Naive B cell (primary cell): ENCODE measurements at places on chromosomes 7 and 10.
A peak's percentile ranks its signal among the peaks of the same experiment; 100 is the strongest.

- no peaks in the 10 kb centered on the region for H3K4me1 ChIP-seq
- H3K27ac ChIP-seq = no peak overlapping the region
- no peak overlapping the region for H3K4me3 ChIP-seq
- no peaks in the 10 kb centered on the region for H3K27me3 ChIP-seq
- no peak for DNase-seq
Observed at GRCh38 chr10:99676426-99676825, 17.1 kb downstream of the ENTPD7 start.

- no peak overlapping the region for H3K27ac ChIP-seq
- DNase-seq = no peak
- no peaks in the 10 kb centered on the region for H3K36me3 ChIP-seq
- H3K4me3 ChIP-seq = no peak overlapping the region
- H3K4me1 ChIP-seq = peaks cover under 1% of the 10 kb centered on the region
- peaks cover 3% of the 10 kb centered on the region for H3K27me3 ChIP-seq
Observed at GRCh38 chr10:13722747-13723653, 136.2 kb downstream of the PRPF18 start.

DNA sequence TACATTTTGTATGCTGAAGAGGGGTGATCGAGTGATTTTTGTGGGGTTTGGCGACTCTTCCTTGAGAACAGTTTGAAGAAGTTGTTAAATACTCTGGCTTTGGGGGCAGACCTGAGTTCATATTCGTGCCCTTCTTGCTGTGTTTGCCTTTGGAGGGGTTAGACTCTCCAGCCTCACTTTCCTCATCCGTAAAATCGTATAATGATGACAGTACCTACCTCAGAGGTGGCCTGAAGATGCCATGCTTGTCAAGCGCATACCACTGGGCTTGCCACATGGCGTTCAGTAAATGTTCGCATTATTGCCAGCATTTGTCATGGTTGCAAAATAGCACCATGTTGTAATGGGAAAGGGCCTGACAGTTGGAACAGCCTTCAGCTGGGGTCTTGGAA, 1.3 kb downstream of the STK17A start:
- DNase-seq = no peak
- peaks cover 4% of the 10 kb centered on the region for H3K36me3 ChIP-seq
- H3K27ac ChIP-seq = peak overlapping the region; percentile 99
- peaks cover 4% of the 10 kb centered on the region for H3K27me3 ChIP-seq
- peak overlapping the region; percentile 98 for H3K4me3 ChIP-seq
- H3K4me1 ChIP-seq = peaks cover 39% of the 10 kb centered on the region

DNA sequence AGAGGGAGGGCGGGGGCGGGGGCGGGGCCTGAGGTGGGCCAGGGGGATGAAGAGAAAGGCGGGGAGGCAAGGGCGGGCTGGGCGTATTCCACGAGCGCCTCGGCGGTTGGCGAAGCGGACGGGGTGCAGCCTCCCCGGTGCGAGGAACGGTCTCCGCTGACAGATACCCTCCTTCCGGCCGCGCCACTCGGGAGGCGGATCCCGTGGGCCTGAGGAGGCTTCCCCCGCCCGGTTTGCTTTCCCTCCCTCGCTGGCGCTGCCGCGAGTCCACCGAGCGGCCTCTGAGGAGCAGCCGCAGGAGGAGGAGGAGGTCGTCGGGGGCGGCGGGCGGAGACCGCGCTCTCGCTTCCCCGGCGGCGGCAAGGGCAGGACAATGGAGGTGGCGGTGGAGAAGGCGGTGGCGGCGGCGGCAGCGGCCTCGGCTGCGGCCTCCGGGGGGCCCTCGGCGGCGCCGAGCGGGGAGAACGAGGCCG, at the start of gene TRIM24:
TRIM24 (plus strand) TSS at position 84 of the 473 bp plus-strand sequence; CDS start at position 374, 290 bp downstream.
- H3K4me1 ChIP-seq = peaks cover 20% of the 10 kb centered on the region
- no peaks in the 10 kb centered on the region for H3K36me3 ChIP-seq
- peak within 1 kb of the TSS; percentile 95 for H3K27ac ChIP-seq
